Tibial artery (tissue), 4 donors: ENCODE measurements at places on chromosomes 2 and 18.
A peak's percentile ranks its signal among the peaks of the same experiment; 100 is the strongest.

DNA sequence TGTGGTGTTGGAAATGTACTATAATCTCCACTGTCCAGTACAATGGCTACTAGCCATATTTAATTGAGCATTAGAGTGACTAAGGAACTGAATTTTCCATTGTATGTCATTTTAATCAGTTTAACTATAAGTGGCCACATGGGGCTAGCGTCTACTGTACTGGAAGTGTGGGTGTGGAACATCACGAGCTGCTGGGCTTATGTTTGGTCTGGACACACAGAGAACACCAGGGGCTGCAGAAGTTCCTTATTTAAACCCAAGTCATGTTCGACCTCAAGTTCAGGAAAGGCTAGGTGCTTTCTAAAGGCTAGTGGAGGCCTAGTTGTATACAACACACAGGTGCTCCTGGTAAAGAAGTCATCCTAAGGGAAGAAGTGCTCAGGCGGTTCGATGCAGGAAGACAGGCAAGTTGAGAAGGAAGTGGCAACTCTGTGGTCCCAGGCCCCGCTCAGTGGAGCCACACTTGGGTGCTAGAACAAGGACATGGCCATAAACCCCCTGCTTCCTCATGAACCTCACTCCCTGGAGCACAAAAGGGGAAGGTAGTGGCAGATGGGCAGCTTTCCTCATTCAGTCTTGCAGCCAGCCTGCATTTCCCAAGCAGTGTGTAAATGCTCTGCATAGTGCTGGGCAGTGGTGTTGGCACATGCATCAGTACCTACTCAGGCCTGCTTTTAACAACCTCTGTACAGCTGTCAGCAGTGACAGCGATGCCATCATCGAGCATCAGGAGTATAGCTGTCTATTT is 13.3 kb downstream of the LGALSL start:
- H3K27ac ChIP-seq: no peak overlapping the region
- no peaks in the 10 kb centered on the region for H3K4me1 ChIP-seq
- DNase-seq: peak; percentile 41
- no peaks in the 10 kb centered on the region for H3K27me3 ChIP-seq

GRCh38 chr18:78126536-78126935 is 853.1 kb upstream of the SALL3 start:
- no peak overlapping the region for H3K4me3 ChIP-seq
- DNase-seq: no peak
- no peaks in the 10 kb centered on the region for H3K27me3 ChIP-seq
- no peak overlapping the region for H3K27ac ChIP-seq
- H3K4me1 ChIP-seq: no peaks in the 10 kb centered on the region

DNA sequence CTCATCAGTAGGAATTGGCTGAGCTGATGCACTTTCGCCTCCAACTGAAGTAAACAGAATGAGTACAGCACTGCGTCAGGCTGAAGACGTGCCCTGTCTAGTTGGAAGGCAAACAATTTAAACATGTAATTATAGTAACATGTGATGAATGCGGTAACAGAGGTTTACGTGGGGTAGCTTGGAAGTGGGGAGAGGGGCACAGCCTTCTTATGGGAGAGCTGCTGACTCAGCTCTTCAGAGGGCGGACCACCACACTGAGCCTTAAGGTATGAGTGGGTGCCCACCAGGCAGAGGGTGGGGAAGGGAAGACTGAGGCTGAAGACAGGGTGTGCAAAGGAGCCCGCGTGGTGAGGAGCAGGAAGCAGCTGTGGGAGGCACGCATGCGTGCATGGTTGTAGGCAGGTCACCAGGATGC is 6.2 kb upstream of the EHD3 start:
- H3K4me3 ChIP-seq: no peak overlapping the region
- no peak overlapping the region for H3K27ac ChIP-seq
- no peaks in the 10 kb centered on the region for H3K4me1 ChIP-seq
- no peak for DNase-seq
- no peaks in the 10 kb centered on the region for H3K27me3 ChIP-seq

GRCh38 chr18:9333441-9334328 is 888 bp upstream of the TWSG1 start:
- no peaks in the 10 kb centered on the region for H3K27me3 ChIP-seq
- H3K36me3 ChIP-seq: peaks cover 11% of the 10 kb centered on the region
- DNase-seq: peak; percentile 65
- peak overlapping the region; percentile 95 for H3K27ac ChIP-seq
- H3K4me1 ChIP-seq: no peaks in the 10 kb centered on the region
- peak overlapping the region; percentile 92 for H3K4me3 ChIP-seq

DNA sequence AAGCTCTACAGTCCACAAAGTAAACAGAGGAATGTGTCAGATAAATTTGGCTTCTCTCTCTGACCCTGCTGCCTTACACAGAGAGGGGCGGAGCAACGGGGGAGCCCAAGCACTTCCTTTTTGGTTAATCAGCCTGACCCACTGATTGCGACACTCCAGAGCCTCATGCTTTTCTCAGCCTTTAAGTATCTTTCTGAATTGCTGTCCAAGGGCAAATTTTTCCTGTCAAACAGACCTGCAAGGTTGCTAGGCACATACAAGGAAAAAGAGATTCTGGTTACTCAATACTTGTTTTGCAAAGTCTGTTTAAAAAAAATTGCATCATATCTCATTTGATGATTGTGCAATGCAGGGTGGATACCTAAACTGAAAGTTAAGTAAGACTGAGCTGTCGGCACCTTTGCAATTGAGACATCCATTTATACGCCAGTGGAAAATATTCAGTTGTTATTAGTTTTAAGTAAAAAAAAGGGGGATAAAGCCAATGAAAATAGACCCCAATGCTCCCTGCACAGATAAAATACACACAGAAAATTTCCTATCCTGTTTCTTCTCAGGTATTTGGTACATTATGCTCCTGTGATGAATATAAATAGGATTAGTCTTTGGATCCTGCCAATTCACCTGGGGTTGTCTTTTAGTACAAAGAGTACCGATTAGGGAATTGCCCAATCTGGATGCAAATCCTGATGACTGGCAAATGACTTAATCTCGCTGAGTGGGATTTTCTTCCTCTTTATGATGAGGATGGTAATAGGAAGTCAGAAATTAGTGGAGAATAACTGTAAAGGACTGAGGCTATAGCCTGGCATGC is 260.2 kb upstream of the TRIB2 start:
- H3K27me3 ChIP-seq: no peaks in the 10 kb centered on the region
- no peaks in the 10 kb centered on the region for H3K36me3 ChIP-seq
- peak; percentile 98 for DNase-seq
- H3K4me3 ChIP-seq: no peak overlapping the region

- no peak overlapping the region for H3K27ac ChIP-seq
- H3K27me3 ChIP-seq: no peaks in the 10 kb centered on the region
- peaks cover 100% of the 10 kb centered on the region for H3K36me3 ChIP-seq
- no peak overlapping the region for H3K4me3 ChIP-seq
- no peak for DNase-seq
Observed at GRCh38 chr2:238182362-238182761, 21.1 kb downstream of the ILKAP start.

DNA sequence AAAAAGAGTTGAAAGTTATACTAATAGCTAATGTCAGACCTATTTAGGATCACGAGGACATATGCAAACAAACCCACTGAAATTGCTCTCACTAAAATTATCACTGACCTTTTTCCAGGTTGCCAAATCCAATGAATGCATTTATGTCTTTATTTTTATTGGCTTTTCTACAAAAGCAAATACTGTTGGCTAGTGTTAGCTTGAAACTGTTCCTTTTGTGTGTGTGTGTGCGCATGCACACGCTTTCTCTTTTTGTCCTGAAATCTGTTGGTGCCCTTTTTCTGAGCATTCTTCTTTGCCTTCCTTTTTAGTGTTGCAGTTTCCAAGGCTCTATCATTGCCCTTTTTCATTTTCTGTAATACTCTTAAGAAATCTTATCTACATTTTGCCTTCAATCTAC is 1269.2 kb downstream of the LRP1B start:
- no peaks in the 10 kb centered on the region for H3K36me3 ChIP-seq
- no peaks in the 10 kb centered on the region for H3K4me1 ChIP-seq
- DNase-seq: no peak
- no peak overlapping the region for H3K4me3 ChIP-seq

DNA sequence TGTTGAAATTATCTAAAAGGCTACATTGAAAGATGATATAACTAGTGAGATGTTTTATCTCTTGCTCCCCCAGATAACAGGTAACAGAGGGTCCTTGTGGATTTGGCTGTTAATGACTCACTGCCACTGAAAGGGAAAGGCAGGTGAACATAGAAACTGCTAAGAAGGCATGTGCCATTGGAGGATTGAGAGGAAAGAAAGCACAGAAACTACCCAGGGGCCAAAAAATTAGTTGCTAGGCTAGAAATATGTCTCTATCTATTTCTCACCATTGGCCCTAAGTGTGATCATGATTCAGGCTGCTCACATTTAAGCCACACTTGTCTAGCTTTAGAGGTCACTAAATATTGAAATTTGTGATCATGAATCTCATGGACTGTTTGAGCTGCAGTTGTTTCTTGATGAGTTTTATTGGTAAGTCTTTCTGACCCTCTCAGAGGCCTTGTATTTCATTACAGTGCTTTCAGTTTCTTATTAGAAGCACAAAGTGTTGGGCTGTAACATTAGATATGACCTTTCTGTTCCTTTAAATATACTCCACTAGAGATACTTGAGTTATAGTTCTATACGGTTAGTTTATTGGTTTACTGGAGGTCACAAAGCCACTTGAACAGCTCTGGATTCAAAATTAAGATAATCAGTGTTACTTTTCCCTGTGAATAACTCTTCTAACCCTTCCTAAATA is 26.2 kb downstream of the NAB1 start:
- no peak for DNase-seq
- H3K4me3 ChIP-seq: no peak overlapping the region
- no peaks in the 10 kb centered on the region for H3K4me1 ChIP-seq
- H3K36me3 ChIP-seq: peaks cover 18% of the 10 kb centered on the region

DNA sequence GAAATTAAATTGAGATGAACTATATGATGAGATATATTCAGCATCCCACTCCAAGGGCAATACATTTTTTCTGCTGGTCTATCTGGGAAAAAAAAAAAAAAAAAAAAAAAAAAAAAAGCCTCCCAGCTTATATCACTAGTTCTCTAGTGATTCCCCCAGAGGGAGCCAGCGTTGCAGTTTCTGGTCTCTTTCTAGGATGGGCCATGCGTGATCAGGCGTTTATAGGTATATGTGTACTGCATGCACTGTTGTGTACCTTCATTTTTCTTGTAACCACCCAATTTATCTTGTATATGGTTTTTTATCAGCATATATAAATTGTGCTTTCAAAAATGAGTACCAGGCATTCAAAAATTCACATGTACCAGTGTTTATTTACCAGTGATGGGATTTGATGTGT is 35.1 kb downstream of the DCDC2C start:
- no peaks in the 10 kb centered on the region for H3K4me1 ChIP-seq
- no peaks in the 10 kb centered on the region for H3K36me3 ChIP-seq
- no peak overlapping the region for H3K4me3 ChIP-seq

- no peak overlapping the region for H3K27ac ChIP-seq
- no peak for DNase-seq
- H3K4me1 ChIP-seq: no peaks in the 10 kb centered on the region
- H3K4me3 ChIP-seq: no peak overlapping the region
- no peaks in the 10 kb centered on the region for H3K36me3 ChIP-seq
- H3K27me3 ChIP-seq: no peaks in the 10 kb centered on the region
Observed at GRCh38 chr18:43888598-43888997, 611.3 kb upstream of the SYT4 start.

DNA sequence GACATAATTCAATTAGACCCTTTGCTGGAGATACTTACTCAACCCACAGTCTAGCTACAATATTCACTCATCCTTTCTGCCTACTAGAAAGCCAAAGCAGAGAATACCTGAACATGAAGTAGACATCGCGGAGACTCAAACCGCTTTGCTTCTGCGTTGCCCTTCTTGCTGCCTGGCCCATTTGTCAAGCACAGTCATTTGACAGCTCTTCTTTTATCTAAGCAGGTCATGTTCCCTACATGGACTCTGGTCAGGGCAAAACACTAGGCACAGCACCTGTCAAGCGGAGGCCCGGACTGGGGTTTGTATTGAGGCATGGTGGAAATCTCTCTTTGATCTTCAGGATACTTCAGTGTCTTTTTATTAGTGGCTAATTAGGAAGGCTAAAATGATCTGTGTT is 89.7 kb downstream of the FARSB start:
- DNase-seq: no peak
- H3K27me3 ChIP-seq: no peaks in the 10 kb centered on the region

DNA sequence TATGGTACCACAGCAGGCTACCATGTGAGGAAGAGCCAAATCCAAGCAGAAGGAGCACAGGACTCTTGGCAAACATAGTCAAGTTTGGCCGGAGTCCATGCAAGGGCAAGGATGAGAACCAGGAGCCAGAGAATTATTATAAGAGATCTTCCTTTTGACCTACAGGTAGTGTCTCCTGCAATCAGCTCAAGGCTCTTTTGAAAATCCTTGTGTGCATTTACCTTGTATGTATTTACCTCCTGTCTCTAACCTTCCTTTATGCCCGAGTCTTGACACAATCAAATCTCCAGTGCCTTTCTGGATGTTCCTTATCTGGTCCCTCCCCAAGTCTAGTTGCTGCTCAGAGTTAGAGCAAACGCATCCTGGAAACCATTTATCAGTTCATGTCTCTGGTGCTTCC is 855.0 kb upstream of the CELF4 start:
- H3K36me3 ChIP-seq: no peaks in the 10 kb centered on the region
- no peak overlapping the region for H3K27ac ChIP-seq
- H3K4me3 ChIP-seq: no peak overlapping the region
- no peaks in the 10 kb centered on the region for H3K4me1 ChIP-seq
- no peaks in the 10 kb centered on the region for H3K27me3 ChIP-seq
